Substantia nigra (tissue), 51 donors: ENCODE measurements at places on chromosomes 11 and 22.

DNA sequence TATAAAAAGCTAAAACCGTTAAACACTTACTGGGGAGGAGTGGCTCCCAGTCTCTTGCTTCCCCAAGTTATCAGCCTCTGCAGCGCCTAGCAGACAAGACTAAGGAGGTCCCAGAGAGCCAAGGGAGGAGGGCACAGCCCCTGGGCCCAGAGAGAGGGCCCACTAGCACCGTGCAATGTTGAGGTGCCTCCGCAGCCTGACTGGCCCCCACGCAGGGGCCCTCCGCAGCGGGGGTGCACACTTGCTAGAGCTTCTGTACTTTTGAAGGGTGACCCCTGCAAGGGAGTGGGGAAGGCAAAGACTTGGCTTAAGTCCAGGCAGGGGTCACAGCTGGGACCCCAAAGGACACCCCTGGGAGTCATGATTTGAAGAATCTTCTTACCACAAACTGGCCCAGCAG is 98.0 kb downstream of the ADAMTS15 start:
- DNase-seq, result no peak

DNA sequence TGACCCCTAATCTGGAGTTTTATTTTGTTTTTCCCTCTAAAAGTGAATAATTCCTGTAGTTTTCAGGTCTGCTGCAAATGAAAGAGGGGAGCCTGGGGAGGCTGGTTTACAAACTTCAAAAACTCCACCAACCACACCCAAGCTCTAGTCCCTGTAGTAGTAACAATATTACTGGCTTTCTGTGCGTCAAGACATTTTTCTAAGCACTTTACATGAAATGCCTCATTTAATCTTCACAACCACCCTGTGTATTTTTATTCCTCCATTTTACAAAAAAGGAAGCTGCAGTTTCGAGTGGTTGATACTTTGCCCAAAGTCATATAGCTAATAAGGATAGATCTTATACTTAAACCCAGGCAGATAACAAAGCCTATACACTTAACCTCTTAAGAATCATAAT is 23.5 kb downstream of the CTNND1 start:
- DNase-seq, result no peak

- DNase-seq, result no peak
These were observed 25.9 kb downstream of the PRRG4 start for GRCh38 chr11:32855601-32856000.

- DNase-seq, result no peak
These were observed 46.2 kb downstream of the TRIM29 start for GRCh38 chr11:120091701-120092100.

GRCh38 chr11:114883472-114883871 is 205.1 kb downstream of the NXPE2 start:
- peak; percentile 33 for DNase-seq

- no peak for DNase-seq
These were observed 37.5 kb downstream of the KCNJ4 start for GRCh38 chr22:38417252-38418060.

- DNase-seq, result no peak
These were observed 141.0 kb downstream of the SLC17A6 start for GRCh38 chr11:22479208-22479607.

- DNase-seq, result no peak
These were observed 23.9 kb upstream of the TFIP11 start for GRCh38 chr22:26536056-26536761.

- DNase-seq, result no peak
These were observed 56.7 kb upstream of the GNAZ start for GRCh38 chr22:23013612-23014011.

DNA sequence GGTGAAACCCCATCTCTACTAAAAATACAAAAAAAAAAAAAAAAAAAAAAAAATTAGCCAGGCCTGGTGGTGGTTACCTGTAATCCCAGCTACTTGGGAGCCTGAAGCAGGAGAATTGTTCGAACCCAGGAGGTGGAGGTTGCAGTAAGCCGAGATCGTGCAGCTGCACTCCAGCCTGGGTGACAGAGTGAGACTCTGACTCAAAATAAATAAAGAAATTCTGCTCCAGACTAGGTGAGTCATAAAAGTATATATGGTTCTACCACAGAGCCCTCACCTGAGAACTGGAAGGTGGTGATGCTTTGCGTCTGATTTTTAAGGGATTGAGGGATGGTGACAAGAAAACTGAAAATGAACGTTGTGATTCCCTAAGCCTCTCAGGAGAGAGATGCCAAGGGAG is 58.4 kb downstream of the NTM start:
- no peak for DNase-seq

DNA sequence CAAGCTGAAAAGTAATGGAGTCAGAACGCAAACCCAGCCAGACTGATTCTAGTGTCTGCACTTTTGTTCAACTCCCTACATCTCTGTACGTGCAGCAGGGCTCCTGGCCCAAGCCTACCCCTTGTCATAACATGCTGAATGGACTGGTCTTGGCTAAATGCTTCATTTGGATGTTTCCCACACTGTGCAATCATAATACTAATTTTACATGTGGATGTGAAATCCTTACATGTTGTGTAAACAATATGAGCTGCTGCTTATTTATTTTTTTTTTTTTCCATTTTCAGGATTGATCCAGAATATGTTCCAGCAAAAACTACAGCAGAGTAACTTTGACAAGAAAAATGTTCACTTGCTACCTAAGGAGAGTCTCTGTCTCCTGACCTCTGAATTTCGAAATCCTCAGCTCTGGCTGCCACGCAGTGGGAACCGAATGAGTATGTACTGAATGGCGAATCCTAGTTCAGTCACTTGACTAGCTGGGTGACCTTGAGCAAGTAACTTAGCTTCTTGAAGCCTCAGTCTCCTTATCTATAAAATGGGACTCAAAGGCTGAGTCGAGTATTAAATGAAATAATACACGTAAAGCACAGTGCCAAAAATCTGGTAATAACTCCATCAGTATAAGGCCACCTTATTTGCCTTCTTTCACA is 133.4 kb downstream of the EHF start:
- DNase-seq, result no peak

DNA sequence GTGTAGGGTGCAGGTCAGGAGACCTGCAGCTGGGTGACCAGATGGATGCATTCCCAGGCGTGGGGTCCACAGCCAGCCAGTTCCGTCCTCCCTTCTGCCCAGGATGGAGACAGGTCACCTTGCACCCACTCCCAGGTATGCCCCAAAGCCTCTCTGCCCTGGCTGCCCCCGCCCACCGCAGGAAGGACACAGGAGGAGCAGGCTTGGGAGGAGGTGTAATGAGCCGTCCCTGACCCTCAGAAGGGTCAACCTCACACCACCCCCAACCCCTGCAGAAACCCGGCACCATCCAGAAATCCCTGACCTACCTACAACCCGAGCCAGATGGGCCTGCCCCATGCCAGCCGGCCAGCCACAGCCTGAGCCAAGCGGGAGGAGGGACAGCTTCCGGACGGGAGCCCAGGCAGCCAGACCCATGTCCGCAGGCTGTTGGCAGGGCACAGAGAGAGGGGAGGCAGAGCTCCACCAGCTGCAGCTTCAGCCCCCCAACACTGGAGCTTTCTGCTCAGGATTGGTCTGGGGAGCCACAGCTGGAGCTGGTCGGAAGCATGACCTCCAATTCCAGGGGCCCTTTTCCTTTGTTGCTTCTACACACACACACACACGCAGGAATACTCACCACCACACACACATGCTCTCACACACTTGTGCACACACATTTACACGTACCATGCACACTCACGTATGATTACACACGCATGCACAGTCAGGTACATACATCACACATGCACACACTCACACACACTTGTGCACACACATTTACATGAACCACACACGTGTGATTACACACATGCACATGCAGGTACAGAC is 5.3 kb downstream of the IFITM10 start:
- DNase-seq, result peak; percentile 77

GRCh38 chr11:30107899-30108298 is 91.1 kb upstream of the KCNA4 start:
- DNase-seq, result no peak

DNA sequence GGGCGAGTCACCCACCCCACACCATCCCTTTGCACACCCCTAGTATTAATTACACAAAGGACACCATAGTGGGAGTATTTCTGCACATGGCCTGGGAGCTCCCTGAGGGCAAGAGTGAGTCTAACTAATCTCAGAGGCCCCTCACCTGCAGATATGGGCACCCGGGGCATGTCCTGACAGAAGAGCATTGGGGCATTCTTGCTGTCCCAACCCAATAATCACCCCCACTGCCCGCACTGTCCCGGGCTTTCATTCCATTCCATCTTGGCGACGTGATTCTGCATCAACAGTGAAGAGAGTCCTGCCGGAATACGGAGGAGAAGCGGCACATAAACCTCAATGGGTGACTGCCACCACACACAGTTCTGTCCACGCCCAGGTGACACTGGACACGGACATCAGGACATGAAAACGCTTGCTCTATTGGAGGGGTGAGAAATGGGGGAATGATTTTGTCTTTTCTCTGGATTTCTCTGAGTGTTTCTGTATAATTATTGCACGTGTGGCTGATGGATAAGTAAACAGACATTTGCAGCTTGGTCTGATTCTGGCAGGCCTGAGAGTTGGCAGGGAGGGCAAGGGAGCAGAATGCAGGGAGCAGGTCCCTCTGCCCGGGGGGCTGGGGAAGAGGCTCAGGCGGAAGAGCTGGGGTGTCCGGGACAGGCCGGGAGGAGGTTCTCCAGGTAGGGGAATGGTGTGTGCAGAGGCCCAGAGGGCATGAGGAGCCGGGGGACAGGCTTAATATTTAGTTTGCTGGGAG is 38.2 kb downstream of the SCUBE1 start:
- no peak for DNase-seq

DNA sequence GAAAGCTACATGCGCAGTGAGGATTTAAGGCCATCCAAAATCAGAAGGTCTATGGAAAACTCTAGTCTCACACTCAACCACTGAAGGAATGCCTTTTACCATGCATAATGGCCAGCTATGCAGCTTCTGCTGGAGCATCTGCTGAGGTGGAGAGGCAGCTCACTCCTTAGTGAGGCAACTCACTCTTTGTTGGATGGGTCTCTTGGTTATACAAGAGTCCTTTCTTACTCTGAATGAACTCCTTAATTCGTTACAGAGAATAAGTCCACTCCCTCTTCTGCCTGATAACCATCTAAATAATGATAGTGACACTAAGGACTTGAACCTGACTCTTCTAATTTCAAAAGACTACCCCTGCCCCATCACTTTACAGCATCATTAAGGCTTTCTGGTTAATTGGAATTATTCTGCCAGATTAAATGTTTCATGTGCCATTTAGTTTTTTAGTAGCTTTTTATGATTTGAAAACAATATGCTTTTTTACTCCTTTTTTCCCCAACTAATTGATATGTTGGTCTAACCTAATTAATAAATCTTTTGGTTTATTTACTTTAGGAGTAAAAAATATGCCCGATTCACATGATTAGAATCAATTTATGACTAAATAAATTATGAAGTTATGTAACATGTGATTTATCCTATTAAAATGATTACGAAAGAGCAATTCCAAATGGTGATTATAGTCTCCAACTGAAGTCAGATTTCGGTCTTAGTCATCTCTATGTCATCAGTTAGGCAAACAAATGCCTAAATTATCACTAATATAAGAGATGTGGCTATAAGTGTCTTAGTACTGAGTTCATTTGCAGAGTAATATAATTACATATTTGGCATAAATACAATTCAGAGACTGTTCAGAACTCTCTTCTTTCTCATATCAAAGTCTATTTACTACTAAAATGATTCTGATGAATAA is 286.7 kb upstream of the CCDC90B start:
- DNase-seq, result no peak

- no peak for DNase-seq
These were observed 2.1 kb downstream of the APOBEC3B start for GRCh38 chr22:38984224-38984623.

DNA sequence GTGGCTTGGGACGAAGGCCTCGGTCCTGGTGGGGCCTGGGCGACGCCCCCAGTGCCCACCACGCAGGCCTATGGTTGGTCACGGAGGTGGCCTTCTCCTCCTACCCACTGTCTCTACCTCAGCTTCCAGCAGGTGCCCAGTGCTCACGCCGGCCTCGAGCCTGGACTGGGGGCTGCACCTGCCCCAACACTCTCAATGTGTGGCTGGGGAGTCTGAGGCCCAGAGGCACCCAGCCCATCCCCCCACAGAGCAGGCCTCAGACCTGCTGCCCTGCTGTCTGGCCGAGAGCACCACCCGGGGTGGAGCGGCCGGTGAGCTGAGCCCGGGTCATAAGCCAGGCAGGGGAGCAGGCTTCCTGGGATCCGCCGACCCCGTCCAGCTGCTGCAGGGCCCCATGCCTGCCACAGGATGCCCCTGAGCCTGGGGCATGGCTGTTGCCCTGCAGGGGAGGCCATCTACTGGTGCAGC is 28.6 kb upstream of the MUC5AC start:
- no peak for DNase-seq

GRCh38 chr11:62842171-62842741 is 2.9 kb upstream of the WDR74 start:
- peak; percentile 43 for DNase-seq

DNA sequence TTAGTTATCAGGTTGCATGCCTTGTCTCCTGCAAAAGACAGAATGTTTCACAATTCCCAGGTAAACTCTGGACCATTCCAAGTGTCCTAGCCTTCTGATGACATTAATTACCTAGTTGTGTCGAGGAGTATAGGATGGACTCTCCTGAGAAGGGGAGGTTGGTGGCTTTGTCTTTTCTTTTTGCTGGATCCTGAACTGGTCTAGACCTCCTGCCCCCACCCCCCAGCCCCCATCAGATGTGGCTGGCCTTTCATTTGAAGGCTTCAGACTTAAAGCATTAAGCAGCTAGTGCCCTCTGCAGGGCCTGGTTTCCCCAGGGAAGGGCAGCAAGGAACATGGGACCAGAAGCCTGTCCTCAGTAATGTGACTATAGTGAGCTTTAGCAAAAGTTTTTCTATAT is 9.7 kb downstream of the MCAM start:
- no peak for DNase-seq

- DNase-seq, result no peak
These were observed at the start of gene CALCA for GRCh38 chr11:14971865-14972580. Gene CALCA (minus strand): TSS chr11:14972351. CDS start chr11:14971192, 1,159 bp downstream.

DNA sequence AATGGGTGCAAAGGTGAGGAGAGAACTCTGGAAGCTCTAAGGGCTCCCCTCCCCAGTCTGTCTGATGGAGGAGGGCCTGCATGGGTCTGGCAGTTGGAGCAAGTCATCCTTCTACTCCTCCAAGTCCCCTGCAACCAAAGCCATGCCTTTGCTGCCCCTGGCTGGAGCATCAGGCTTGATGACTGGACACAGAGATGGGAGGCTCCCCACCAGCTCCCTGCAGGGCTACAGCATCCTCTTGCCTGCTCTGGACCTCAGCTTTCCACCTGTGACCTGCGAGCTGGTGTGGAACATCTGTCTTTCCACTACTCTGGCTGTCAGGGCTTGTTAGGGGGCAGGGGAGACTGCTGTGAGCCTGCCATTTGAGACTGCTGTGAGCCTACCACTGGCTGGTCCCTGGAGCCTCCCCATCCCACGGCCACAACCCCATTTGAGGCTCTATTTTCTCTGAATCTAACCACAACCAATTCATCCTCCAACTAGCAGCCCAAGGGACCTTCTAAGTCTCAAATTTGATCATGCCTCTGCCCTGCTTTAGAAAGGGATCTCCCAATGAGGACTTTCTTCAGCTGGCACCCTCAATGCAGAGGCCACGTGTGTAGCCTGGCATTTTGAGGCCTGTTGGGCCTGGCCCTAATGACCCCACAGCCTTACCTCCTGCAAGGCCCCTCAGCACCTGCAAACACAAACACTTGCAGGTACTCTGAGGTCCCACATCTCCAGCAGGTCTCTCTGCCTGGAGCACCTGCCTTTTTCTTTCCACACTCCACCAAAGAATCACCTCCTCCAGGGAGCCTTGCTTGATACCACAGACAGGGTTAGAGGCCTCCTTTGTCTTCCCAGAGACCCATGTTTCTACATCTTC is 9.9 kb downstream of the P2RY6 start:
- no peak for DNase-seq

GRCh38 chr11:84130646-84131427 is 844.7 kb upstream of the CCDC90B start:
- DNase-seq, result no peak

- DNase-seq, result no peak
These were observed 61.6 kb downstream of the STK33 start for GRCh38 chr11:8532475-8532874.
